ENCODE measurements at places on chromosomes 6 and 20. TPM values are rescaled to one million over a fixed set of nuclear protein-coding genes. Genes with fewer than 3 reads are reported as not detected.

The FUT9 gene
- total RNA-seq = 73.0 TPM

The ENTPD6 gene
- total RNA-seq = 38.0 TPM

The NKX2-2 gene
- total RNA-seq = 2.4 TPM

- no peak for DNase-seq
Observed at GRCh38 chr20:21090111-21090618, 16.0 kb downstream of the LINC00237 start.

DNA sequence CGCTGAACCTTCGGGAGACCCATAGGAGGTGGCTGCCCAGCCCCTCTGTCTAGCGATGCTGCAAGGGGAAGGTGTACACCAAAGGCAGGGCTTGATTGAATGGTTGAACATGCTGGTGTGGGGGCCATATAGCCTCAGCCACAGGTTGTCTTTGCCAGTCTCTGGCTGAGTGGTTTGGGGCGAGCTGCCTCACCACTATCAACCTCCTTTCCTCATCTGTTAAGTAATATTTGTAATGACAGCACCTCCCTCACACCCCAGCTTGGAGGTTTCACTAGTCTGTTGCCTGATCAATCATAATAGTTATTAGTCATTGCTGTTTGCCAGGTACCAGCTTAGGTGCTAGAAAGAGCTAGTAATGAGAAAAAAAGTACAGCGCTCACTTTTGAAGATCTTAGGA is 11.8 kb upstream of the ZNF831 start:
- DNase-seq = no peak

GRCh38 chr6:44133003-44133931 is 5.9 kb downstream of the TMEM63B start:
- peak; percentile 53 for DNase-seq

DNA sequence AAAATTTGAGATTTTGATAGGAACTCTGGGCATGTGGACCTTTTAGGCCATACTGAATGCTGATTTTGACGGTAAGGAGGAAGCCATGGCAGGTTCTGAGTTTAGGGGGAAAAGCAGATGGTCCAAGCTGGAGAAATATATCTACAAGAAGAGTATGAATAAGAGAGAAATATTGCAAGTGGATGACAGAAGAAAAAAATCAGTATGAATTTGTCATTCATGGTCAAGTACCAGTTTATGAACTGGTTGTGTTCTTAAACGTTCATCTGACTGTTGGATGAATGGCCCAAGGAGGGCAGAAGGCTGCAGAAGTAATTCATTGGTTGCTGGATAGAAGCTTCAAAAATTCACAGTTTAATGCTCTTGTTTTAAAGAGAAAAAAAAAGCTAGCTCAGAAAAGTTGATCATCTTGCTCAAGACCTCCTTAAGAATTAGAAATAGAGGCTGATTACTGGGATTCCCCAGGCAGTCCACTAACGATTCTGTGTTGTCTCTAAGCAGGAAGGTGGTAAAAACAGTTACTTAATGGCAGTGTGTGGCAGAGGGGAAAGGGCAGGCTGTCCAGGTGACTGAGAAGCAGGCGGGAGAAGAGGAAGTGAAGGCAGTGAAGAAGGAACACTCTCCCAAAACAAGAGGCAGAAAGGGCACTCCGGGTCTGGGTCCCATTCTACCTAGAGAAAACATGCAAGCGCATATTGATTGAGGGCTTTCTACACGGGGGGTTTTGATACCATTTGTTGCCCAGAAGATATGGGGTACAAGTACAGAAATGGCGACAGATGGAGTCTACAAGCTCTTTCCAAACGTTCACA is 2.0 kb upstream of the DUSP22 start:
- DNase-seq = no peak

DNA sequence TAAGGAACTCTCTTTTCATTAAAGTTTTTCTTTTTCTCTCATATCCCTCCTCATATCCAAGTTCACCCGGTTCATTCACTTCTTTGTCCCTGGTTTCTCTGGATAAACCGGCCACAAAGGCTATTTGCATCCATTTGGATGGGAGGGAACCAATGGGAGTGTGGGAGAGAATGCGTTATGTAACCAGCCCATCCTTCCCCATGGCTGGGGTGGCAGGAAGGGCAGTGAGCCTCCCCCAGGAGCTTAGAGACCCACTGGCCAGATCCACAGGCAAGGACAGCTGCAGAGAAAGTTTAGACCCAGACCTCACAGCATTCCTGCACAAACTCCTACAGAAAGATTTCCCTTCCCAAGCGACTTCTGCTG is 10.7 kb downstream of the CASS4 start:
- DNase-seq = no peak

GRCh38 chr20:49308875-49309274 is 31.0 kb upstream of the ZNFX1 start:
- DNase-seq = no peak

- DNase-seq = peak; percentile 79
Observed at GRCh38 chr6:10510592-10511367, 10.4 kb upstream of the GCNT2 start.
